Uterine smooth muscle cell (primary cell): ENCODE measurements at places on chromosomes 4 and X. TPM values are rescaled to one million over a fixed set of nuclear protein-coding genes. Genes with fewer than 3 reads are reported as not detected.

The RADX gene
- total RNA-seq: 5.4 and 12.0 TPM in 2 replicates

The CYTL1 gene
- total RNA-seq: 0.12 TPM in 1 of 2 replicates, not detected in the other

The C4orf51 gene
- not detected in 2 replicates for total RNA-seq

The SYAP1 gene
- 46.2 and 52.1 TPM in 2 replicates for total RNA-seq

The CDKL2 gene
- total RNA-seq: 2.5 and 4.6 TPM in 2 replicates

The SPANXD gene
- total RNA-seq: not detected in 2 replicates

The FGF13 gene
- 1.7 and 2.2 TPM in 2 replicates for total RNA-seq

The RAI2 gene
- total RNA-seq: 0.66 and 0.87 TPM in 2 replicates

The MAGEA12 gene
- not detected in 2 replicates for total RNA-seq

The NMU gene
- total RNA-seq: 1.3 TPM in 1 of 2 replicates, not detected in the other

The XG gene
- total RNA-seq: 3.3 and 4.9 TPM in 2 replicates

The GPR82 gene
- total RNA-seq: not detected in 2 replicates

The PAK3 gene
- total RNA-seq: 1.3 and 2.9 TPM in 2 replicates

The CD38 gene
- total RNA-seq: not detected in 2 replicates

The GABRA4 gene
- total RNA-seq: not detected in 2 replicates

The NOX1 gene
- not detected in 2 replicates for total RNA-seq

The PCDH11X gene
- under 0.01 TPM in 1 of 2 replicates, not detected in the other for total RNA-seq

The SPANXB1 gene
- total RNA-seq: not detected in 2 replicates

The CLOCK gene
- total RNA-seq: 33.6 and 42.3 TPM in 2 replicates

The MAGEE1 gene
- total RNA-seq: 1.1 and 1.6 TPM in 2 replicates

The GASK1B gene
- 13.9 and 30.6 TPM in 2 replicates for total RNA-seq

The PCDH10 gene
- total RNA-seq: 1.7 and 2.4 TPM in 2 replicates

The ARHGAP36 gene
- total RNA-seq: not detected in 2 replicates

The NALF2 gene
- not detected in 2 replicates for total RNA-seq

The KIAA0232 gene
- 29.5 and 30.5 TPM in 2 replicates for total RNA-seq

The AMTN gene
- total RNA-seq: not detected in 2 replicates

The BEX3 gene
- 239 and 345 TPM in 2 replicates for total RNA-seq

The NXF3 gene
- total RNA-seq: not detected in 2 replicates

The LPAR4 gene
- total RNA-seq: 0.12 and 0.22 TPM in 2 replicates

The F8A2 gene
- not detected in 2 replicates for total RNA-seq

The ASMT gene
- total RNA-seq: not detected in 2 replicates

The XKRX gene
- under 0.01 TPM in 2 replicates for total RNA-seq

The STS gene
- total RNA-seq: 2.9 and 3.2 TPM in 2 replicates

The FRG2 gene
- total RNA-seq: not detected in 2 replicates

The GCNA gene
- 1.9 and 2.9 TPM in 2 replicates for total RNA-seq

The NAT8L gene
- total RNA-seq: under 0.01 and 0.12 TPM in 2 replicates

The ZNF711 gene
- 0.66 and 0.87 TPM in 2 replicates for total RNA-seq

The SPARCL1 gene
- 0.22 and 2.1 TPM in 2 replicates for total RNA-seq

The IL1RAPL1 gene
- total RNA-seq: 5.2 and 11.5 TPM in 2 replicates

The CT45A6 gene
- not detected in 2 replicates for total RNA-seq

The SMARCA1 gene
- 54.9 and 65.7 TPM in 2 replicates for total RNA-seq

The PRDM8 gene
- total RNA-seq: 7.4 and 10.1 TPM in 2 replicates

The MAGEA3 gene
- not detected in 2 replicates for total RNA-seq

The STPG2 gene
- total RNA-seq: not detected in 2 replicates

The TCEAL2 gene
- total RNA-seq: 0.55 TPM in 1 of 2 replicates, not detected in the other

The CCKAR gene
- total RNA-seq: 0.25 TPM in 1 of 2 replicates, not detected in the other

The KLHL4 gene
- total RNA-seq: 4.8 and 6.5 TPM in 2 replicates

The CENPVL2 gene
- total RNA-seq: not detected in 2 replicates
